Naive thymus-derived CD8-positive, alpha-beta T cell (primary cell): ENCODE measurements at places on chromosomes 7 and 10.

- no peak overlapping the region for H3K4me3 ChIP-seq
- H3K4me1 ChIP-seq = no peaks in the 10 kb centered on the region
- peaks cover 23% of the 10 kb centered on the region for H3K27me3 ChIP-seq
- no peak for DNase-seq
- no peak overlapping the region for H3K27ac ChIP-seq
Observed at GRCh38 chr10:43959364-43960134, 310.9 kb upstream of the ZNF32 start.

- no peaks in the 10 kb centered on the region for H3K36me3 ChIP-seq
- H3K27me3 ChIP-seq = no peaks in the 10 kb centered on the region
- no peak for DNase-seq
- peak overlapping the region; percentile 76 for H3K27ac ChIP-seq
- peak overlapping the region; percentile 84 for H3K4me3 ChIP-seq
Observed at GRCh38 chr10:97849103-97849686, 448 bp upstream of the GOLGA7B start.

GRCh38 chr7:140326116-140326928 lies 72.0 kb downstream of the SLC37A3 start:
- DNase-seq = peak; percentile 53
- no peaks in the 10 kb centered on the region for H3K36me3 ChIP-seq
- H3K4me1 ChIP-seq = peaks cover 2% of the 10 kb centered on the region
- H3K4me3 ChIP-seq = no peak overlapping the region
- H3K27me3 ChIP-seq = no peaks in the 10 kb centered on the region
- no peak overlapping the region for H3K27ac ChIP-seq

DNA sequence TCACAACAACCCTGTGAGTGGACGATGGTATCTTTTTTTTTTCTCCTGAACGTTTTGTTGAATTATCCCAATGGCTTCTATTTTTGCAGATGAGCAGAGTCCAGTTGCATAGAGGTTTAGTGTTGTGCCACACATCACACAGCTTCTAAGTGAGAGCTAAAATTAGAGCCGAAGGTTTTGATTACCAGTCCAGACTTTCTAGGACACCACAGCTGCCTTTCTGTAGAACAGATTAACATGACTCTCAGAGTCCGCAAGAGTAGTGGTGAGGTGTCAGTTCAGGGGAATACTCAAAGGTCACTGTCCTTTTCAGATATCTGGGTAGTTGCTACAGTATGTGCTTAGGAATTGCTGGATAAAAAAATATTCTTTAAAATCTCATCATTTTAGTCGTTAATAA lies 13.8 kb downstream of the SGPL1 start:
- DNase-seq = no peak
- H3K27me3 ChIP-seq = no peaks in the 10 kb centered on the region
- no peak overlapping the region for H3K4me3 ChIP-seq
- no peak overlapping the region for H3K27ac ChIP-seq
- peaks cover 22% of the 10 kb centered on the region for H3K36me3 ChIP-seq

GRCh38 chr10:33550811-33551210 lies 216.3 kb upstream of the NRP1 start:
- H3K27me3 ChIP-seq = peaks cover 34% of the 10 kb centered on the region
- no peak overlapping the region for H3K27ac ChIP-seq
- no peak overlapping the region for H3K4me3 ChIP-seq
- DNase-seq = no peak
- H3K4me1 ChIP-seq = no peaks in the 10 kb centered on the region

DNA sequence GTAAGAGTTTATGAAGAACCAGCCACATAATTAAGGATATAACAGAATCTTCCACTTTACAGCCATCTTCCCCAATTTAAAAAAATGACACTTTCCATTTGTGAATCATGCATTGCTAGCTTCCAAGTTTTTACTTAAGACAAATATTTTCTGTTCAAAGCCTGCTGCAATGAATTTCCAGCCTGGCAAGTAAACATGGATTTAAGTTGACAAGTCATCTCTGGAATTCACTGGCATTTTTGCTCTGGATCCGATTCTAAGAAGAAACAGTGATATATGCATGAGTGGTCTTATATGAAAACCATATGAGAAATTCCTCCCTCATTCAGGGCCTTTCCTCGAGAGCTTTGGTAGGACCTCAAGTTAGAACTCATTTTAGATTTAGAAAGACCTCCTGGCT lies 116.1 kb upstream of the CDCA7L start:
- H3K27ac ChIP-seq = no peak overlapping the region
- H3K4me1 ChIP-seq = no peaks in the 10 kb centered on the region
- no peaks in the 10 kb centered on the region for H3K36me3 ChIP-seq
- H3K4me3 ChIP-seq = no peak overlapping the region

- DNase-seq = no peak
- H3K4me1 ChIP-seq = no peaks in the 10 kb centered on the region
- H3K36me3 ChIP-seq = peaks cover 9% of the 10 kb centered on the region
- peaks cover 3% of the 10 kb centered on the region for H3K27me3 ChIP-seq
Observed at GRCh38 chr10:13087986-13088618, 11.9 kb upstream of the OPTN start.

GRCh38 chr10:86169506-86170254 lies 196.9 kb downstream of the GRID1 start:
- H3K4me3 ChIP-seq = no peak overlapping the region
- H3K36me3 ChIP-seq = no peaks in the 10 kb centered on the region
- DNase-seq = no peak
- H3K27ac ChIP-seq = no peak overlapping the region
- H3K4me1 ChIP-seq = no peaks in the 10 kb centered on the region
- peaks cover 17% of the 10 kb centered on the region for H3K27me3 ChIP-seq

- H3K27ac ChIP-seq = no peak overlapping the region
- DNase-seq = no peak
- no peak overlapping the region for H3K4me3 ChIP-seq
- H3K4me1 ChIP-seq = peaks cover 2% of the 10 kb centered on the region
- no peaks in the 10 kb centered on the region for H3K27me3 ChIP-seq
- no peaks in the 10 kb centered on the region for H3K36me3 ChIP-seq
Observed at GRCh38 chr7:158394936-158395335, 192.7 kb downstream of the PTPRN2 start.

DNA sequence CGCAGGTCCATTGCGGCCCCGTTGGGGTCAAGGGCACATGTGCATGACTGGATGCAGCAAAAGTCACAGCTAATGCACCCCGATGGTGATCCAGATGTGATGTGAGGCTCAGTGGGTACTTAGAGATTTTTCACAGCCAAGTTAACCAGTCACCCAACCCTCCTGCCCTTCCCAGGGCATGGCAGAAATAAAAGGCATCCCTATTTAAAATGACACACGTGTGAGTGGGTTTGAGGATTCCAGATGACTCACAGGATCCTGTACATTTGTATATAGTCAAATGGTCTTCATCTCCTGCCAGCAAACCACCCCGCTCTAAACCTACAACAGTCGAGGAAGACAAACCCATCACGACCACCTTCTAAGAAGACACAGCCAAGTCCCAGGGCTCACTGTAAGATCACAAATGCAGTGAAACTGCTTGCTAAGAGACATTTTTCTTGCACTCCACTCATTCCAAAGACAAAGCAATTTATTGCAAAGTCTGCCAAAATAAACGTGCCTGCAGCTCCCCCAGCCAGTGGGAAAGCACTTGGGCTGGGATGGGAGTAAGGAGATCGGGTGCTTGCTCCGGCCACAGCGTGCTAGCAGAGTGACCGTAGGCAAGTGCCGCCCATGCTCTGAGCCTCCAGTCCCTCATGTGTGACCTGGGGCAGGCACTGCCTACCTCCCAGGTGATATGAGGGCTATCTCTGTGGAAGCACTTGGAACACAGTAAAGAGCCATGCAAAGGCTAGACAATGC lies 86.6 kb upstream of the MACROH2A2 start:
- no peaks in the 10 kb centered on the region for H3K36me3 ChIP-seq
- H3K4me1 ChIP-seq = no peaks in the 10 kb centered on the region
- H3K27me3 ChIP-seq = peaks cover 16% of the 10 kb centered on the region
- no peak for DNase-seq

GRCh38 chr7:120949998-120950538 lies 509 bp upstream of the ING3 start:
- no peak for DNase-seq
- H3K27ac ChIP-seq = peak overlapping the region; percentile 97
- peak overlapping the region; percentile 97 for H3K4me3 ChIP-seq
- H3K27me3 ChIP-seq = peaks cover 12% of the 10 kb centered on the region

DNA sequence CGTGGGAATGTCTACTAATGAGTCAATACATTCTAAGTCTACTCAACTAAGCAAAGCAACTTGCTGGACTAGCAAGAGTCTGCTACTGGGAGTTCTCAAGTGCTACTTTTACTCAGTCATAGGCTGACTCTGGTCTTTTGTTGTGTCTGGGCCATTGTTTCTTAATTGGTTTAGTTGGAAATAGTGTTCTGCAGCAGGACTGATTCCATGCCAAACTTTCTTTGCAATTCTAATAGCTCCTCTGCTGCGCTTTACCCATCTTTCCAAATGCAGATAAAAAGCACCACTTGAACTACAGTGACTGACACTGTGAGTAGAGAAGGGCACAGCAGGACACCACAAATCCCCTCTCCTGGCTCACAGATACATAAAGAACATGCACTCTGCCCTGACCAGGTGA lies 125.7 kb downstream of the CD36 start:
- DNase-seq = no peak
- H3K27me3 ChIP-seq = no peaks in the 10 kb centered on the region
- H3K27ac ChIP-seq = no peak overlapping the region
- no peaks in the 10 kb centered on the region for H3K4me1 ChIP-seq
- no peak overlapping the region for H3K4me3 ChIP-seq

DNA sequence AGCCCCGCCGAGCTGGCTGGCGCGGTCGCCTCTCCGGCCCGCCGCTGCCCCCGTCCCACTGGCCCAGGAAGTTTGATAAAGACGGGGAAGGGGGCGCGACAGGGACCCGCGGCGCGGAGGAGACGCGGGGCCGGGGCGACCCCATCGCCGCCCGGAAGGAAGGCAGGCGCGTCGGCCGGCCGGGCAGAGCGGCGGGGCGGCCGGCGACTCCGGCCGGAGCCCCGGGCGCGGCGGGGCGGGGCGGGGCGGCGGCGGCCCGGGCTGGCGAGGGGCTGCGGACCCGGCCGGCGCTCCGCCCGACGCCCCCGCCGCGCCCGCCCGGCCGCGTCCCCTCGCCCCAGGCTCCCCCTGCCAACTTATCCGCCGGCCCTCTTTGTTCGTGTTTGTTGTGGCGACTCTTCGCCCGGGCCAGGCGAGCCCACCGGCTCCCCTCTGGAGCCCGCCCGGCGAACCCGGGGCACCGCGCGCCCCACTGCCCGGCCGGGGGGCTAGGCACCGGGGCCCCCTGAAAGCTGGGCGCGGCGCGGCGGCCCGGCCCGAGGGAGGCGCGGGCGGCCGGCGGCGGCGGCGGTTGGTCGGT lies 571 bp downstream of the KDM7A start:
- H3K4me1 ChIP-seq = peaks cover 43% of the 10 kb centered on the region
- no peaks in the 10 kb centered on the region for H3K27me3 ChIP-seq
- H3K4me3 ChIP-seq = peak overlapping the region; percentile 87
- peak overlapping the region; percentile 85 for H3K27ac ChIP-seq
- peak; percentile 28 for DNase-seq

GRCh38 chr10:5284311-5285057 lies 80.3 kb upstream of the UCN3 start:
- H3K36me3 ChIP-seq = no peaks in the 10 kb centered on the region
- H3K27ac ChIP-seq = peak overlapping the region; percentile 10
- H3K4me1 ChIP-seq = peaks cover 15% of the 10 kb centered on the region
- peaks cover 17% of the 10 kb centered on the region for H3K27me3 ChIP-seq

DNA sequence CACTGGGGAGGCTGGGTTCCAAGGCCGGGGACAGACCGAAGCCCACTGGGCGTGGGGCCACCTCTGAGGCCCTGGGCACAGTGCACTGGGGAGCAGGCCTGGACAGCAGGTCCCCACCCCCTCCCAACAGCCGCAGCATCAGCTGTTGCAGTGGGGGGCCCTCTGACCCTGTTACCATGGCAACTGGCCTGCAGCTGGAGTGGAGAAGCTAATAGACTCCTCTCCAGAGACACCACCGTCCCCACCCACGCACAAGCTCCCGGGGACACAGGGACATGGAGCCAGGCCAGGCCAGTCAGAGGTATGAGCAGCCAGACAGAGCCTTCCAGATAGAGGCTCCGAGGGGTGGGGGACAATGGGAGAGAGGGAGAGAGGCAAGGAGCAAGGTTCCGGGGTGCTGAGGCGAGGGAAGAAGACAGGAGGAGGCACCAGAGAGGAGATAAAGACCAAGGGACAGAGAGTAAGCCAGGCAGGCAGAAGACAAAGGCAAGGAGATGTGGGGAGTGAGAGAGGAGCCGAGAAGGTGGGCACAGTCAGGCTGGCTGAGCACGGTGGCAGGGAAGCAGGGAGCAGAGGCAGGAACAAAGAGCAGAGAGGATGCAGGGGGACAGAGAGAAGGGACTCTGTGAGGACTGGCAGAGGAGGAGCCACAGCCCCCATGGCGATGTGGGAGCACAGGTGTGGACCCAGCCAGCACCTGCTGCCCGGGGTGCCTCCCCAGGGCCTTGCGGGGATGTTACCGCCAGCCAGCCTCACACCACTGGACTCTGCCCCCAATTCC lies 6.7 kb downstream of the KCNH2 start:
- no peak for DNase-seq
- H3K36me3 ChIP-seq = no peaks in the 10 kb centered on the region
- no peak overlapping the region for H3K4me3 ChIP-seq
- H3K4me1 ChIP-seq = peaks cover 60% of the 10 kb centered on the region
- H3K27ac ChIP-seq = no peak overlapping the region
- no peaks in the 10 kb centered on the region for H3K27me3 ChIP-seq

DNA sequence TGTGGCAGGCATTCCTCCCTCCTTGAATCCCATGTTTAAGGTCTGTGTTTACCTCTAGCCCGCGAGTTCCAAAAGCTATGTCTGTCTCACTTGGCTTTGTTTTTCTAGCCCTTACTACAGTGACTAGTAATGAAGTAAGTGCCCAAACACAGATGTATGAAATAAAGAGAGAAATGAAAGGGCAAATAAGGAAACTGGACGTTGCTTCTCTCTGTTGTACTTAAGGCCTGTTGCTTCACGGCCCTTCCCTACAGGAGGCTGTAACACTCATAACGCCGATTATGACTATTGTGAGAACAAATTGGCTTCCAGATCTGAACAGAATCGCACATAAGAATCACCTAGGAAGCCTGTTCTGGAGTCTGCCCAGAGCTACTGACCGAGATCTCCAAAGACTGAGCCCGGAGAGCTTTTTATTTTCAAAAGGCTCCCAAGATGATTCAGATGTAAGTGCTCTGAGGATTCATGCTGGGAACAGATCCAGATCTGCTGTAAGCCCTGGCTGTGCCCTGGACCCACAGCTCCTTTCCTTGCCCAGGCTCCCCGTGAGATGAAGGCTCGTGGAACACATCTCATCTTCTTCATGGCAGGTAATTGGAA lies 432.6 kb downstream of the SDK1 start:
- no peak overlapping the region for H3K27ac ChIP-seq
- DNase-seq = no peak
- H3K4me3 ChIP-seq = no peak overlapping the region
- H3K4me1 ChIP-seq = no peaks in the 10 kb centered on the region

DNA sequence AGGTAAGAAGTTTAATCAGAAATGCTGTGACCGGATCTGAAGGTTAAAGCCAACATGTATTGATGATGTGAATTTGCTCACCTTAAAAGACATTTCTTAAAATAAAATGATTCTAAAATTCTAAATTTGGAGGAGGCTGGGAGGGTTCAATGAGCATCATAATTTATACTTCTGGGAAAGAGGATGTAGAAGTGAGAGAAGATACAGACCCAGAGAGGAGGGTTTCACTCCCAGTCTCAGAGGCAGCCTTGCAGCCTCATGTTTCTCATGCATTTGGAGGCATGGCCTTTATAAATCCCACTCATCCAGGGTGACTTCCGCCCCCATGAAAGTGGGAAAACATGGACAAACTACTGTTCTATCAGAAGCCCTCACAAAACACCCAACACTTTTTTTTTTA lies 305.6 kb upstream of the PITRM1 start:
- no peak overlapping the region for H3K27ac ChIP-seq
- no peak overlapping the region for H3K4me3 ChIP-seq
- peaks cover 2% of the 10 kb centered on the region for H3K4me1 ChIP-seq
- H3K36me3 ChIP-seq = no peaks in the 10 kb centered on the region
- H3K27me3 ChIP-seq = no peaks in the 10 kb centered on the region
- DNase-seq = no peak
